Activated naive CD8-positive, alpha-beta T cell treated with anti-CD3 and anti-CD28 coated beads for 36 hours (primary cell): ENCODE measurements at places on chromosomes 12 and 14. TPM values are rescaled to one million over a fixed set of nuclear protein-coding genes. Genes with fewer than 3 reads are reported as not detected.

GRCh38 chr12:126418400-126418799, 1353.2 kb downstream of the AACS start:
- no peak for DNase-seq
- H3K27ac ChIP-seq = no peak overlapping the region
- no peak overlapping the region for H3K4me3 ChIP-seq
- no peaks in the 10 kb centered on the region for H3K36me3 ChIP-seq

- peak overlapping the region; percentile 40 for H3K4me3 ChIP-seq
- peak overlapping the region; percentile 91 for H3K27ac ChIP-seq
- DNase-seq = no peak
- no peaks in the 10 kb centered on the region for H3K27me3 ChIP-seq
- peaks cover 65% of the 10 kb centered on the region for H3K36me3 ChIP-seq
Measured at GRCh38 chr14:50725761-50726160, 57.7 kb upstream of the SAV1 start.

DNA sequence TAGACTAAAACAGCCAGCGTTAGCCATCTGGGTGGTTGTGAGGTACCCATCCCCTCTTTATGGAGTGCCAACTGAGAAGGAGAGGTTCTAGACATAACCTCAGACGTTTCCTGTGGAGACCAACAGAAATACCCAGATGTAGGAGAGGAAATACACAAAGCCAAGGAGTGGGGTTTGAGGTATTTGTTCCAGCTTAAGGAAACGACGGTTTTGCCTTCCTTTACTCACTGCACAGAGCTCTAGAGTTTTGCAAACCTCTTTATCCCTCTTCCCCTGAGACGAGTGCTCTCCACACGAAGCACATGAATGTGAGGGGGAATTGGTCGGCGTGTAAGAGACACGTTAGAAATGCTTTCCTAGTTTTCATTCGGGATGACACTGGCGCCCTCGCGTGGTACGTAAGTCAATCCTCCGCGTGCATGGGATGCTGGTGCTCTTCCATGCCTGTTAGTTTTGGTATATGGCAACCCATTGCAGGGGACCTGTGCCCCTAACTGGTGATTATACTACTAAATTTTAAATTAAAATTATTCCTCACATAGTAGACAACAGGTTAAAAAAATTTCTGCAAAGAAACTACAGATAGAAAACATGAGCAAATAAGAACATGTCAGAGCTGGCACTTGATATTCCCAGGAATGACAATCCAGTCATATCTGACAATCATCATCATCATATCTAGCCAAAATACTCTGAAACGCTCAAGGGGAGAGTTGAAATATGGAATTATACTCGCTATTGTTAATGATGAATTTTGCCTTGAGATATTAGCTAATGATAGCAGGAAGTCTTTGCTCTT, 121.7 kb downstream of the PPM1H start:
- no peak overlapping the region for H3K27ac ChIP-seq
- no peaks in the 10 kb centered on the region for H3K36me3 ChIP-seq
- H3K4me3 ChIP-seq = no peak overlapping the region

- H3K27me3 ChIP-seq = no peaks in the 10 kb centered on the region
- H3K36me3 ChIP-seq = peaks cover 2% of the 10 kb centered on the region
- peak overlapping the region; percentile 86 for H3K27ac ChIP-seq
- DNase-seq = peak; percentile 72
Measured at GRCh38 chr12:31749024-31749704, 20.3 kb upstream of the AMN1 start.

GRCh38 chr12:23947395-23947794, 2.1 kb downstream of the SOX5 start:
- H3K4me3 ChIP-seq = no peak overlapping the region
- H3K36me3 ChIP-seq = no peaks in the 10 kb centered on the region
- peaks cover 3% of the 10 kb centered on the region for H3K27me3 ChIP-seq
- DNase-seq = no peak
- no peak overlapping the region for H3K27ac ChIP-seq

GRCh38 chr14:63964113-63964512, 111.3 kb downstream of the SYNE2 start:
- H3K36me3 ChIP-seq = peaks cover 4% of the 10 kb centered on the region
- DNase-seq = no peak
- no peaks in the 10 kb centered on the region for H3K27me3 ChIP-seq
- H3K4me1 ChIP-seq = no peaks in the 10 kb centered on the region
- no peak overlapping the region for H3K27ac ChIP-seq

- DNase-seq = no peak
- no peaks in the 10 kb centered on the region for H3K27me3 ChIP-seq
- H3K4me1 ChIP-seq = peaks cover 33% of the 10 kb centered on the region
- H3K36me3 ChIP-seq = no peaks in the 10 kb centered on the region
Measured at GRCh38 chr14:73460691-73461127, 2.4 kb upstream of the NUMB start.

DNA sequence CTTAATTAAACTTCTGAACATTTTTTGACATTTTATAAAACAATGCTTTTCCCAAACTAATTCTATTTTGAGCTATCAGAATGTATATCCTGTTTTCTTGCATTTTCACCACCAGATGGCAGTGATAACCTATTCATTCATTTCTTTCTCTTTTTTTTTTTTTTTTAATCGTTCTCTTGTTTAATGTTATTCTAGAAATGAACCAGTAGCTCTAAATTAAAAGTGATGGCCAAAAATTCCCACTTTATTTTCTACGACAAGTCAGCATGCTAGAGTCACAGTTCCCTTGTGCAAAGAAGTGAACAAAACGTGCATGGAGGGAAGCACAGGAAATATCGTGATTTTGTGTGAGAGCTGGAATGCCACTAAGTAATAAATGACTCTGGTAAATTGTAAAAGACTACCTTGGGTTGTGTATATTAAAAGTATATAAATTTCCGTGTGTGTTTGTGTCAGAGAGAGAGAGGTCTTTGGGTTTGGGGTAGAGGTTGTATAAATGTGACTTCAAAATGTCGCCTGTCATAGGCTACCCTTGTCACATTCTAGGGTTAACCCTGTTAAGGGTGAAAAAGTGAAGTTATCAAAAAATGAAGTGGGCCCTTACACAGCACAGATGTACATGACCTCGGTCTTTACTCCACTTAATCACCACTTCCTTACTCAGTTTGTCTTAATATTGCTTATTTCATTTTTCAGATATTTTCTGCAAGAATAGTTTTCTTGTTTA, 40.4 kb upstream of the LDHB start:
- no peak overlapping the region for H3K4me3 ChIP-seq
- no peaks in the 10 kb centered on the region for H3K36me3 ChIP-seq
- H3K27ac ChIP-seq = no peak overlapping the region
- no peak for DNase-seq
- H3K27me3 ChIP-seq = no peaks in the 10 kb centered on the region

GRCh38 chr12:49808686-49809380, 19.4 kb downstream of the NCKAP5L start:
- no peak overlapping the region for H3K4me3 ChIP-seq
- DNase-seq = no peak
- no peaks in the 10 kb centered on the region for H3K36me3 ChIP-seq
- peaks cover 14% of the 10 kb centered on the region for H3K4me1 ChIP-seq
- no peaks in the 10 kb centered on the region for H3K27me3 ChIP-seq
- H3K27ac ChIP-seq = no peak overlapping the region

GRCh38 chr12:5806371-5807089, 138.5 kb downstream of the ANO2 start:
- H3K27ac ChIP-seq = no peak overlapping the region
- no peaks in the 10 kb centered on the region for H3K27me3 ChIP-seq
- H3K4me1 ChIP-seq = no peaks in the 10 kb centered on the region
- no peak overlapping the region for H3K4me3 ChIP-seq

DNA sequence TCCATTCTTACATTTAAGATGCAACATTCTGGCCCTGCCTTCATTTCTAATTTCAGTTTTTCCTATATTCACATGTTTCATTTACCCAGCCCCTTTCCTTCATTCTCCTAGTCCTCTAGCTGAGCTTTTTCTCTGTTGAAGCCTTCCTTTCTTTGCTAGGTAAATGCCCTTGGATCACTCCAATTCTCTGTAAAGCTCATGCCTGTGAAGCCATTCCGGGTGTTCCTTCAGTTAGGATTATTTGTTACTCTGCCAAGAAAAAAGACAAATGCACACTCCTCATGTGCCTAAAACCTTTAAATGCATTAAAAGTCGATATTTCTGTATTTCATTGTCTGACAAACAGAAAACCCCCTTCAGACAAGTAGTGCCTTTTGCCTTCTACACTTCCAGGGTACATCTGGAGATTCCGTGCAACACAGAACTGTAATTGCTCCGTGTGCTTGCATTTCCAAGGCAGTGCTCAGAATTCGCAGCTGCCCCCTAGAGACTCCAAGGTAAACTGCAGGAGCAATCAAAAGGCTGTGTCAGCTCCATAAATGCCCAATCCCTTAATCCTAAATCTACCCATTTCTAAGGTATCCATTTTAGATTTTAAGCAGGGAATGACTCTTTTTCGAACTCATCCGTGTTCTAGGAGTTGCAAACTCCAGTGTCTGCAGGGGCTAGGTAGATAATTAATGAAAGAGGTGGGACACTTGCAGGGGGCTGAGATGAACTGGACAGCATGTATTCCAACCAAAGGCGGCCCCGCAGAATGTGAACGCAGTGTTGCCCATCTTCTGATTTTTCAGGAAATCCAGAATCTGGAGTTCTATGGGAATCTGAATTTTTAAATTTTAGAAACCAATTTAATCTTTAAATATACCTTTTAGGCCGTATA, 320.2 kb downstream of the GRIN2B start:
- DNase-seq = peak; percentile 1
- H3K27ac ChIP-seq = no peak overlapping the region
- peaks cover 3% of the 10 kb centered on the region for H3K27me3 ChIP-seq
- H3K36me3 ChIP-seq = no peaks in the 10 kb centered on the region
- no peak overlapping the region for H3K4me3 ChIP-seq
- no peaks in the 10 kb centered on the region for H3K4me1 ChIP-seq

- H3K4me3 ChIP-seq = no peak overlapping the region
- DNase-seq = peak; percentile 15
- H3K27me3 ChIP-seq = no peaks in the 10 kb centered on the region
- no peak overlapping the region for H3K27ac ChIP-seq
- H3K36me3 ChIP-seq = no peaks in the 10 kb centered on the region
- peaks cover 6% of the 10 kb centered on the region for H3K4me1 ChIP-seq
Measured at GRCh38 chr14:69107407-69108003, 45.4 kb downstream of the DCAF5 start.

GRCh38 chr12:104372061-104372720, 68.7 kb downstream of the EID3 start:
- no peaks in the 10 kb centered on the region for H3K36me3 ChIP-seq
- H3K27me3 ChIP-seq = no peaks in the 10 kb centered on the region
- peaks cover 11% of the 10 kb centered on the region for H3K4me1 ChIP-seq
- peak; percentile 47 for DNase-seq
- H3K4me3 ChIP-seq = no peak overlapping the region
- peak overlapping the region; percentile 54 for H3K27ac ChIP-seq

DNA sequence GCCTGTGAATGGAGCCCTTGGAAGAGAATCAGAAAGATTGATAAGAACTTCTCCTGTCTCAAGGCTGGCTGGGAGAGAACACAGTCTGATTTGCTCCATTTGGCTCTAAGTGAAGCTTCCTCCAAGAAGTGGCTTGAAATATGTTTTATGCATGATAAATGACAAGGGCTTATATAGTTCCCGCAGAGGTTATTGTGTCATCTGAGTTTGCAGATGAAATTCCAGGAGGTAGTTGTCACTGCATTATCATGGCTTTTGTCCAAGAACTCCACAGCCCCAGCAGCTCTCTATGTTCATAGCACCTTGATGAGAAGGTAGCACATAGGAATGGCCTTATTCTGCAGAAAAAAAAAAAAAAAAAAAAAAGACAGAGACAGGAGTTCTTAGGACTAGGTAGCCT, 108.5 kb downstream of the DACT1 start:
- H3K4me3 ChIP-seq = no peak overlapping the region
- H3K36me3 ChIP-seq = no peaks in the 10 kb centered on the region
- peaks cover 8% of the 10 kb centered on the region for H3K4me1 ChIP-seq
- no peaks in the 10 kb centered on the region for H3K27me3 ChIP-seq
- no peak for DNase-seq

DNA sequence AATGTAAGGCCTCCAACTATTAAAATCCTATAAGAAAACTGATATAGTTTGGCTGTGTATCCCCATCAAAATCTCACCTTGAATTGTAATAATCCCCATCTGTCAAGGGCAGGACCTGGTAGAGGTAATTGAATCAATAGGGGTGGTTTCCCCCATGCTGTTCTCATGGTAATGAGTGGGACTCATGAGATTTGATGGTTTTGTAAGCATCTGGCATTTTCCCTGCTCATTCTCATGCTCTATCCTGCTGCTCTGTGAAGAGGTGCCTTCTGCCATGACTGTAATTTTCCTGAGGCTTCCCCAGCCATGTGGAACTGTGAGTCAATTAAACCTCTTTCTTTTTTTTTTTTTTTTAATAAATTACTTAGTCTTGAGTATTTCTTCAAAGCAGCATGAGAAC, 31.9 kb downstream of the TSPAN19 start:
- H3K4me3 ChIP-seq = no peak overlapping the region
- DNase-seq = no peak
- H3K27ac ChIP-seq = no peak overlapping the region
- H3K4me1 ChIP-seq = no peaks in the 10 kb centered on the region
- no peaks in the 10 kb centered on the region for H3K36me3 ChIP-seq

DNA sequence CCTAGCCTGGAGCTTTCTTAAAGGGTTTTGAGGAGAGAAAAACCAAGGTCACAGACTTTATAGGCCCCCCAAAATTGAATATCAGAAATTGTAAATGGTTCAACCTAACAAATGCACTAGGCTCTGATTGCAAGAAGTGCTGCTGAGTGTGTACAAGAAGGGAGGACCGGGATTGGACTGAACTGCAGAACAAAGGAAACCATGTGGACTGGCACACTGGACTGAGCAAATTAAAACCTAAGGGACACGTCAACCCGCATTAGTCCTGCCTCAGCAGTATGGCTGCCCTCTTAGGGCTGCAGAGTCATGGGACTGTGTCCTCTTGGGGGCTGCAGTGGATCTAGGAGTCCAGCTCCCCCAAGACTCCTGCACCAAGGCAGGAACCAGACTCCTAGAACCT, 842 bp upstream of the CISTR start:
- no peak for DNase-seq
- H3K4me3 ChIP-seq = no peak overlapping the region
- no peaks in the 10 kb centered on the region for H3K36me3 ChIP-seq
- peaks cover 10% of the 10 kb centered on the region for H3K27me3 ChIP-seq

Gene TAS2R9
- total RNA-seq = not detected

Gene CLEC2A
- total RNA-seq = not detected

Gene TOMM20L
- not detected for total RNA-seq

Gene KRT78
- total RNA-seq = not detected

Gene KIF5A
- 1.5 TPM for total RNA-seq

Gene PTCSC3
- total RNA-seq = not detected

Gene STAC3
- 2.6 TPM for total RNA-seq

Gene KRT74
- total RNA-seq = not detected
